Thoracic aorta (tissue), 2 donors: ENCODE measurements at places on chromosomes 11 and 22.

GRCh38 chr11:16924462-16924825 is 89.8 kb downstream of the PLEKHA7 start:
- no peak for DNase-seq

DNA sequence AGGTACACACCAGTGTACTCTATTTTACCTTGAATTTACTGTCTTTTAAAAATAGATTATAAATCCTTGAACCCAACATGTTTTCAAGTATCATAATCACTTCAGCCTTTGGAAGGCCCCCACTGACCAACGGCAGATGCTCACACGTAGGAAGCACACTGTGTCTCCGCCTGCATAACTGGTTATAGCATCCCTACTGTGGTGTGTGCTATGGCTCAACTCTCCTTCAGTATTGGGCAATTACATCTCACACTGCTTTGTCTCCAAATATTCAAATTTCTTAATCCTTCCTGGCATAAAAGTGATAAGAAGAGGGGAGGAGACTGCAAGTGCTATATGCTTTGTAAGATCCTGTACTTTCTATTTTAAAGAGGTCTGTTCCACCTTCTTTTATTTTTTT is 165.7 kb downstream of the CADM1 start:
- no peak for DNase-seq

GRCh38 chr22:26481694-26482093 is 1.9 kb downstream of the HPS4 start:
- no peak for DNase-seq

GRCh38 chr11:35118906-35119305 is 20.1 kb upstream of the CD44 start:
- DNase-seq = no peak

GRCh38 chr11:68756171-68756766 is 4.9 kb upstream of the TESMIN start:
- DNase-seq = no peak

- no peak for DNase-seq
Measured at GRCh38 chr11:57254631-57255030, 17.6 kb upstream of the APLNR start.

GRCh38 chr22:43471606-43472135 is 59.9 kb downstream of the MPPED1 start:
- DNase-seq = no peak

- DNase-seq = no peak
Measured at GRCh38 chr22:47367993-47368945, 605.8 kb downstream of the TBC1D22A start.

GRCh38 chr11:71342951-71343827 is 90.8 kb upstream of the SHANK2 start:
- DNase-seq = no peak

DNA sequence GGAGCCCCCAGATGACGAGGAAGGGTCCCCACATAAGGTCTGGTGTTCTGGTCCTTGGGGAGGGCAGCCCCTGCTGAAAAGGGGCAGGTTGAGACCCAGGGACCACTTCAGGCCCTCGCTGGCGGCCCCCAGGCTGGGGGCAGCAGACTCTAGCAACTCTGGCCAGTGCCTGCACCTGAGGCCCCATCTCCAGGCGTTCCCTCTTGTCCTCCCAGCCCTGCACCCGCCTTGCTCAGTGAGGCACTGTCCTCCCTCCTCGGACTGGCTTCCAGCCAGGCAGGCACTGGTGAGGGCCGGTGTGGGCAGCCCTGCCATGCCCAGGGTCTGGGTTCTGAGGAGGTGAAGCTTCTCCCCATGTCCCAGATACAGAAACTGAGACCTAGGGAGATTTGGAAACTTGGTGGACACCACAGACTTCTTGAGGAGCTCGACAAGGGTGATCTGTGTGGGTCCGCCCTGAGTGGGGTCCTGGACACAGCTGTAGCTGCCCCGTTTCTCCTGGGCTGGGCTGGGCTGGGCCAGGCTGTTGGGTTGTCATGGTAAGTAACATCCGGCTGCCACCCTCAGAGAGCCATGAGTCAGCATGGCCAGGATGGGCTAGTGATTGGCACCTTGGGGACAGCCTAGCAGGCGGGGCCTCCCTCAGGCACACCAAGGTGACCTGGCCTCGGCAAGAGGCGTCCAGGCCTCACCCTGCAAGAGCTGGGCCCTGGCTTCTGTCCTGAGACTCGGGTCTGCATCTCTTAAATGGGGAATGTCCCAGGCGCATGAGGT is 11.1 kb upstream of the PHLDA2 start:
- DNase-seq = no peak

- DNase-seq = no peak
Measured at GRCh38 chr11:65053827-65054508, 4.4 kb downstream of the NAALADL1 start.

DNA sequence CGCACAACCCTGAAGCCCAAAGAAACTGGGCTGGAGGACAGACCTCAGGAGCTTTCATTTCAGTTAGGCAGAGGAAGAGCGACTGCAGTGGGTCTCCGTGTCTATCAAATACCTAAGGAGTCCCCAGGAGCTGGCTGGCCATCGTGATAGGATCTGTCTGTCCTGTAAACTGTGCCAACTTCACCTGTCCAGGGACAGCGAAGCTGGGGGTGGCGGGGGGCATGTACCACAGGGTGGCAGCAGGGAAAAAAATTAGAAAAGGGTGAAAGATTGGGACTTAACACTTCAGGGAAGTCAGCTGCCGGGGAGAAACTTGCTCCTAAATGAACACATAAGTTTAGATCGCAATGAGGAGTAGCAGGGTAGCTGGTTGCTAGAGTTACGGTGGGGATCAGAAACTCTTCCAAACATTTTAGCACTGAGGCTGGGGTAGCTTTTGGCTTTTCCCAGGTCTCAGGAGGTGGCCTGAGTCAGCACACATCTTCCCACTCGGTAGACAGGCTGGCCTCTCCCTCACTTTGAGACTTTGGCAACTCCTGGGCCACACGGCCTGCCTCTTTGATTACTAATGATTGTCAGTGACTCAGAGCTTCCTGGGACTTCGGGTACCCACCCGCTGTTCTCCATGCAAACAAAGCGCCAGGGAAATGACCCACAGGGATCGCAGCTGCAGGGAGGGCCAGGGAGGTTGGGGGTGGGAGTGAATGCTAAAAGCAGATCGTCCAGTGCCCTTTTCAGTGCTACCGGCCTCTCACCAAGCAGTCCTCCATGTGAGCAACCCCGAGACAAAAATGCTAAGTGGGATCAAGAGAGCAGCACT is 2.9 kb upstream of the MTFP1 start:
- DNase-seq = peak; percentile 72

- no peak for DNase-seq
Measured at GRCh38 chr22:44887941-44888366, 121.9 kb downstream of the PHF21B start.

DNA sequence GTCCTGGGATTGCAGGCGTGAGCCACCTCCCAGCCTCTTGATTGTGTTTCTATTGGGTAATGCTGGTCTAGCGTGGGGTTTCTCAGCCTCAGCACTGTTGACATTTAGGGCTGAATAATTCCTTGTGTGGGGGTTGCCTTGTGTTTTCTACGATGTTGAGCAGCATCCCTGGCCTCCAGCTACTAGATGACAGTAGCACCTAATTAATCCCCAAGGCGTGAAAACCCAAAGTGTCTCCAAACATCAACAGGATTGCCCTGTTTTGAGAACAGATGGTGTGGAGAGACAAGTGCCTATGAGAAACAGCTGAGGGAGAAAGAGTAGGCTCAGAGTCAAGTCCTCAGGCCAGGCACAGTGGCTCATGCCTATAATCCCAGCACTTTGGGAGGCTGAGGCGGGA is 67.2 kb downstream of the SGSM1 start:
- no peak for DNase-seq

- DNase-seq = no peak
Measured at GRCh38 chr11:68146704-68147474, 25.7 kb upstream of the CHKA start.

- DNase-seq = no peak
Measured at GRCh38 chr11:69094915-69095290, 46.2 kb downstream of the TPCN2 start.

DNA sequence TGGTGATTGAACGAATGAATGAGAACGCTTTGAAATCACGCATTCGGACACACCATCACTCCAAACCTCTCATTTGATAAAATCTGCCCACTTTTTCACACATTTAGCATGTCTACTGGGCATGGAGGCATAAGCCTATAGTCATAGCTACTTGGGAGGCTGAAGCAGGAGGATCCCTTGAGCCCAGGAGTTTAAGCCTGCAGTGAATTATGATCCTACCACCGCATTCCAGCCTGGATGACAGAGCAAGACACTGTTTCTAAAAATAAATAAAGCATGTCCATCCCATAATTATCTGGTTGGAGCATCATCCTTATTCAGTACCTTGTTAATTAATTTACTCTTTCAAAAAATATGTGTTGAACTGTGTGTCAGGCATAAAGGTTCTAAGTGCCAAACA is 3.3 kb upstream of the PICALM start:
- DNase-seq = no peak

DNA sequence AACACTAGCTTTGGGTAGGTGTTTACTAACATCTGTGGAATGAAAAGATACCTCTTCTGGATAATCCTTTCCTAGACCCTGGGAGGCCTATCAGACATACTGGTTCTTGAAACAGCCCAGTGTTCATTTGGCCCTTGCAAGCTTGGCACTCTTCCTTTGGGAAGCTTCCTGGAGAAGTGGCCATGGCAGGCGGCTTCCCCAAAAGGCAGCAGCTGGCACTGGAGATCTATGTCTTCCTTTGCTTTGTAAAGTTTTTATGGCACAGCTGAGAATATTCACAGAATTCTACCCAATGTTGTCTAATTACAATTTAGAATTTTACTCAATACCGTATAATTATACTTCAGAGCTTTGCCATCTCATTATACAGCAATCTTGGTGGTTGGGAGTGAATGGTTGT is 199.2 kb upstream of the C11orf87 start:
- DNase-seq = no peak

GRCh38 chr11:59625703-59626102 is 10.1 kb upstream of the OSBP start:
- DNase-seq = no peak

- no peak for DNase-seq
Measured at GRCh38 chr11:19906126-19906525, 193.5 kb downstream of the NAV2 start.

DNA sequence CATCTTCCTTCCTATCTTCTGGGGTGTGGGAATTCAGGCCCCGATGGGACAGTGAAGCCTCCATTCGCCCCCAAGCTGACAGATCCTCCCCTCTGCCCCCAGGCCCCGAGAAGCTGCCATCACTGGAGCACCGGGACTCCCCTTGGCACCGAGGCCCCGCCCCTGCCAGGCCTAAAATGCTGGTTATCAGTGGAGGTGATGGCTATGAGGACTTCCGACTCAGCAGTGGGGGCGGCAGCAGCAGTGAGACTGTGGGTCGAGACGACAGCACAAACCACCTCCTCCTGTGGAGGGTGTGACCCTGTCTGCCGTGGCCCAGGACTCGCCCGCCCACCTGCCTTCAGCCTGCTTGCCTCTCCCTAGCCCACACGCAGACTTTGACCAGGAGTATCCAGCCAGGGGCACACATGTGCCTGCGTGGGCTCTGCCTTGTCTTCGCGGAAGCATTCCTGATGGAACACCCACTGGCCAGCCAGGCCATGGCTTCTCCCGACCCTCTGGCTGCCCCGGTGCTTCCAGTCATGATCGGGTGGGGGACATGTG is 8.6 kb upstream of the RELT start:
- no peak for DNase-seq

DNA sequence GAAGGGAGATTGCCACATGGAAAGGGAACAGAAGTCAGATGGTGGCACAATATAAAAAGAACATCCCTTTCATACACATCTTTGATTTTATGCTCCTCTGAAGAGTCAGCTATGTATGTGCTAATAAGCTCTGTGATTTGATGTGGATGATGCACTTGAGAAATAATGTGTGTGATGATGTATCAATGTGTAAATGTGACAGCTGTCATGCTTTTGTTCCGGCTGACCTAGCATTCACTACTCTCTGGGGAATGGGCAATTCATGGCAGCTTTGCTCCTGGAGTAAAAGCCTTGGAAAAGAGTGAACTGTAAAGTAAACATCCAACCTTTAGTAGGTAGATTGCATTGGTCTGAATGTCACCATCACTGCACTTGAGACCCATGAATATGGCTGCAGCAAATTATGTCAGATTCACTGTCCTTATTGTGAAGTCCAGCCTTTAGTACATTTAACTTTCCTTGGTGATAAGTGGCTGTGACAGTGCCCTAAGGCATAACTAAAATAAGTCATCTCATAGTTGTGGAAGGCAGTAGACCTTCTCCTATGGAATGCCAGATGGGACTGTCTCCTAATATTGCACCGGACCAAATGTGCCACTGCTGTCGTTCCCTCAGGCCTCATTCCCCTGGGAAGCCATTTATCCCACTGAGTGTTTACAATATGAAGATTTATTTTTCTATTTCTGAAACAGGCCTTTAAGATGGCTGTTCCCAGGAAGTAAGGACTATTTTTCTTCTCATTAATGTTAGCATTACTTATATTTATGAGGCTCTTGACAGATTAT is 178.2 kb upstream of the CCDC90B start:
- no peak for DNase-seq

DNA sequence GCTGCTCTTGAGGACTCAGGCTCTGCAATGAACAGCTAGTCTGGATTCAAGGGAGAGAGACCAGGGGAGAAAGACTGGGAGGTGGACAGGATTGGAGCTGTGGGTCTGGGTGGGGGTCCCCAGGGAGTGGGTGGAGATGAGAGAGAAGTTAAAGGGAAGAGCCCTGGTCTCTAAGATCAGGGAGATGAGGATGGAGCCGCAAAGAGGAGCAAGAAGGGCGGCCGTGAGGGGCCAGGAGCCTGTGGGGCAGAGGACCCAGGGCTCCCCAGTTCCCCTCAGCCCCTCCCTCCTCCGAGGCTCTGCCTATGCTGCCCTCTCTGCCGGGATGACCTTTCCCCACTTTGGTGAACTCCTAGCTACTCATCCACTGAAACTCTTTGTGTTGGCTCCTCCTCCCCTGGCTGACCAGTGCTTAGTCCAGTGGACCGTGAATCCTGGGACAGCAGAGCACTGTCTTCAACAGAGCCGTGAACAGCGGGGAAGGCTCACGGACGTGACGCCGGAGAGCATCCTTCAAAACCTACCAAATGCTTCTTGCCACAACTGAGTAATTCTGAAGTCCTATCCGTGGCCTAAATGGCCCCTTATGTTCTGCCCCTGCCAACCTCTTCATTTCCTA is 16.4 kb upstream of the RFPL3 start:
- no peak for DNase-seq

DNA sequence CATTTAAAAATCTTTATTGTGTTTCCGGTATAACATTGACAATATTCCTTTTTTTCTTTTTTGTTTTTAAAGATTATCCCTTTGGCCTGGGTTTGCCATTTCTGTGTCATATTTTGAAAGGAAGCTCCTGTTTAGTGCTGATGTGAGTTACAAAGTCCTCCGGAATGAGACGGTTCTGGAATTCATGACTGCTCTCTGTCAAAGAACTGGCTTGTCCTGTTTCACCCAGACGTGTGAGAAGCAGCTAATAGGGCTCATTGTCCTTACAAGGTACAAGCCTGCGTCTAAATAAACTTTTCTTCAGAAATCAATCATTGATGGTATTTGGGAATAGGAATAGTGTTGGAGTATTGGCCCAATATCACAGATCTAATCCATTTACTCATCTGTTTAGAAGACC is 19.8 kb downstream of the PIWIL4 start:
- no peak for DNase-seq

- DNase-seq = no peak
Measured at GRCh38 chr22:41619979-41620588, 759 bp downstream of the DESI1 start.

GRCh38 chr22:32532820-32533128 is 58.2 kb downstream of the FBXO7 start:
- DNase-seq = no peak

- no peak for DNase-seq
Measured at GRCh38 chr11:72519220-72519881, 85.0 kb upstream of the CLPB start.
